IPS-NIHi11 (cell line): ENCODE measurements at places on chromosomes 6 and 20.
A peak's percentile ranks its signal among the peaks of the same experiment; 100 is the strongest.

- no peak for DNase-seq
These were observed 171.3 kb downstream of the HACE1 start for GRCh38 chr6:104688283-104688969.

GRCh38 chr6:3147914-3148757, 9.2 kb downstream of the TUBB2A start:
- DNase-seq = peak; percentile 47

GRCh38 chr6:156980515-156980914, 203.3 kb downstream of the ARID1B start:
- DNase-seq = peak; percentile 58

GRCh38 chr6:16727996-16728395, 33.3 kb downstream of the ATXN1 start:
- DNase-seq = no peak

DNA sequence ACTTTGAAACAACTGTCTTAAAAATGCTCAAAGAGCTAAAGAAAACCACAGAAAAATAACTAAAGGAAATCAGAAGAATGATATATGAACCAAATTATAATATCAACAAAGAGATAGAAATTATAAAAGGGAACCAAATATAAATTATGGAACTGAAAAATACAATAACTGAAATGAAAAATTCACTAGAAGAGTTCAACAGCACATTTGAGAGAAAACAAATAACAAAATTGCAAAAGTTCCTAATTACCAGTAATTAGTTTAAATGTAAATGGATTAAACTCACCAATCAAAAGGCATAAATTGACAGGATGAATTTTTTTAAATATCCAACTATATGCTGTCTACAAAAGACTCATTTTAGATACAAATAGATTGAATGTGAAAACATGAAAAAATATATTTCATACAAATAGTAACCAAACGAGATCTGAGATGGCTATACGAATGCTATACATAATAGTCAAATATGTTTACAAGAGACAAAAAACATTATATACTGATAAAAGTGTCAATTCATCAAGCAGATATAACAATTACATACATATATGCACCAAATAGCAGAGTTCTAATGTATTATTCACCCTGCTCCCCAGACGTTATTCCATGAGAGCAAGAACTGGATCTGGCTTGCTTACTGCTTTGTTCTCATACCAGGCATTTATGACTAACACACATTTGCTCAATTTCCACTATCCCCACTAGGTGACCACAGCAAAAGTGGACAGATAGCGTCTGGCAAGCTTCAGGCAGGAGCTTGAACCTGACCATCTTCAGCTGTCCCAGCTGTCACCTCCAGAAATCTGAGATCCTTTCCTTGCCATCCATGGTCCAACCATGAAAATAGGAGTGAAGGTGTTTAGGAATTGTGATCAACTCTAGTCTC, 72.4 kb upstream of the SIRPA start:
- DNase-seq = no peak

DNA sequence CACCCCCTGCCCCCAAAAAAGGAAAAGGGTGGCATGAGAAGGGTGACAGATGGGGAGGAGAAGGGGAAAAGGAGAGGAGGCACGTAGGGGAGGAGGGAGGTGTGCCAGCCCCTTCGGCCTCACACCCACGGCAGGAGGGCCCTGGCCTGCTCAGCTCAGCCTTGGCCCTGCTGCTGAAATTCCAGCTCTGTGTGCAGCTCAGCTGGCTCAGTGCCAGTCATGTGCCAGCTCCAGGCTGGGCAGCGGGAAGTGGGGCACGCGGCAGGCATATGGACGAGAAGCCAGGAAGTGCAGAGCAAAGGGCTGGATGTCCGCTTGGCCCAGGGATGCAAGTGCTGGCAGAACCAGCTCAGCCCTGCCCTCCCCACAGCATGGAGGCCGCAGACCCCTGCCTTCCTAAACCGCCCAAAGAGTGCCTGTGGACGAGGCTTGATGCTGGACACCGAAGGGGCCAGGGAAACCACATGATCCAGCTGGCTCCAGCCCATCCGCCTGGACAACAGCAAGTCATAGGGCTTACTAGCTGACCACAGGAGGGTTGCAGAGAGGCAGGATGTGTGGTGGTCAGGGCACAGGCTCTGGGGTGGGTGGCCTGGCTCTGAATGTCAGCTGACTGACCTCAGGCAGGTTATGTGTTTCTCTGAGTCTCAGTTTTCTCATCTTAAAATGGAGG, 60.2 kb downstream of the NOL4L start:
- no peak for DNase-seq

DNA sequence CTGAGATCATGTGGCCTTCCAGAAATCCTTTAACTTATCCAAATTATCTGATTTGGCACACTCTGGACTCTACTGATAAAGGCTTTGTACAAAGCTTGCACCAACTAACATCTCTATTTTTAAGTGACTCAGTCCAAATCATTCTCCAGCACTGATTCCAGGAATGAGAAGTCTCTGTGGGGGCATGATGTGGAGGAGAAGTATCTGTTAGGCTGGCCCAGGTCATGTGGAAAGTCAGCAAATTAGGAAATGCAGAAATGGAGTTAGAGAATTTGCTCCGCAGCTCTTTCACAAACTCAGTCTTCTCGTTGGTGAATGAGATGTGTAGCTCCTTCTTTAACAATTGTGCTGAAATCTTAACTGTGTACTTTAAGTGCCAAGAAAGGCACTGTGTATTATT, 165.7 kb downstream of the ZNF217 start:
- DNase-seq = no peak

DNA sequence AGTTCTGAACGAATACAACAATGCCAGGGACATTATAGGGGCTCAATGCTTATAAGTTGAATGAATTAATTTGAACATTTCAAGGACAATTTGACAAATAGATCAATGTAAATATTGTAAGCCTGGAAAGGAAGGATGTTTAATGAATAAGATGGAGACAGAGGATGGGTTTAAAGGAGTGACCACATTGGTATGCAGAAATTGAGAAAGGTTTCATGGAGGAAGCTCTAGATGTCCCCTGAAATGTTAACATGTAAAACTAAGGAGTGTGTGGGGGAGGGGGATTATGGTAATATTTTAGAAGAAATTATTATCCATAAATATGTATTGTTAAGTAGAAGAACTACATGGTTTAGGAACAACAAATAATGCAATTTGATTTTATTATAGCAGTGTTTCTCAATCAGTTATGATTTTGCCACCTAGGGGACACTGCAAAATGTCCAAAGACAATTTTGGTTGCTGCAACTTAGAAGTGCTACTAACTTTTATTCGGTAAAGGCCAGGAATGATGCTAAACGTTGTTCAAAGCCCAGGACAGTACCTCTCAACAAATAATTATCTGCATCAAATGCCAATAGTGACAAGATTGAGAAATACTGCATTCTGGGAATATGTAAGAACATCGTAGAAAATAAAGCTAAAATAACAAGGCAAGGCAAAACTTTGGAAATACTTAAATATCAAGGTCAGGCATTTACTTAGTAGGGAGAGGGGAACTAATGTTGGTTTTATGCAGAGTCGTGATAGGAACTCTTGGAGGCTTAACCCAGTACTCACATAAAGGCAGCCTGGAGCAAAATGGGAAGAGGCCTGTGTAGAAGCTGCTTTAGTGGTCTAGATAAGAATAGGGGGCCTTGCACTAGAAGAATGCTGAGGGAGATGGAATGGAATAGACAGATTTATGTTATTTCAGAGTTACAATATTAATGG, 686.9 kb upstream of the CITED2 start:
- DNase-seq = no peak

GRCh38 chr6:74222768-74223333, 526.8 kb downstream of the CD109 start:
- peak; percentile 30 for DNase-seq

GRCh38 chr6:98516866-98517265, 317.5 kb upstream of the POU3F2 start:
- no peak for DNase-seq

- DNase-seq = no peak
These were observed 99.9 kb upstream of the SHLD1 start for GRCh38 chr20:5650280-5650691.

- no peak for DNase-seq
These were observed 51.3 kb downstream of the PHF20 start for GRCh38 chr20:35823147-35823546.

DNA sequence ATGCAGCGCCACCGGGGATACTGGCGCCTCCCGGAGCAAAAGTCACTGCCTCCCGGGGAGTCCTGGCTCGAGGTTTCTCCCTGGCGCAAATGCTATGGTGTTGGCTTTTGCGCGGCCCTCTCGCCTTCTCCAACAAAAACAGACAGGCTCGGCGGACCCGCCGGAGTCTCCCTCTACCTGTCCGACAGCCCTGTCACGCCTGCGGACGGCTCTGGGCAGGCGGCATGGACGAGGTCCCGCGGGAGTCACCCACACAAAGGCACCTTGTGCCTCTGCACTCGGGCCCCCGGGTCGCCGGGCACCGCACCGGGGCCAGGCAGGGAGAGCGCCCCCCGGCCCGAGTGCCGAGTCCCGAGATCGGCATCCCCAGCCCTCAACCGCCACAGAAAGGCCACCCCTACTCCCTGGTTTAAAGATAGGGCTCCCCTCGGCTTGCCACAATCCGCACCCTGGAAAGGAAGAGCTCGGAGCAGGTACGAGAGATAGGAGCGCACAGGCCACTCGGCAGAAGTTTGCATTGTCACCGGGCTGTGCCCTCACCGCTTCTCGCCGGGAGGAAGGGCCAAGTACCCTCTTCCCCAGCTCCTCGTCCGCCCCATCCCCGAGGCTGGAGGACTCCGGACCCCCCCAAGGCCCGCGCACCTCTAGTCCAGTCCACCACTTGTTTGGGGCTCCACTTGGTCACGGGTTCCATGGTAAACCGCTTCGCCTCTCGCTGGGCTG, 903 bp downstream of the CNKSR3 start:
- peak; percentile 43 for DNase-seq

DNA sequence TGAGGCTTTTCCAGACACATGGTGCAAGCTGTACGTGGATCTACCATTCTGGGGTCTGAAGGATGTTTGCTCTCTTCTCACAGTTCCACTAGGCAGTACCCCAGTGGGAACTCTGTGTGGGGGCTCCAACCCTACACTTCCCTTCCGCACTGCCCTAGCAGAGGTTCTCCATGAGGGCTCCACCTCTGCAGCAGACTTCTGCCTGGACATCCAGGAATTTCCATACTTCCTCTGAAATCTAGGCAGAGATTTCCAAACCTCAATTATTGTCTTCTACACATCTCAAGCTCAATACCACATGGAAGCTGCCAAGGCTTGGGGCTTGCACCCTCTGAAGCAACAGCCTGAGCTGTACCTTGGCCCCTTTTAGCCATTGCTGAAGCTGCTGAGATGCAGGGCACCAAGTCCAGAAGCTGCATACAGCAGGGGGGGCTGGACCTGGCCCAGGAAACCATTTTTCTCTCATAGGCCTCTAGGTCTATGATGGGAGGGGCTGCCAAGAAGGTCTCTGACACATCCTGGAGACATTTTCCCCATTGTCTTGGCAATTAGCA, 11.6 kb downstream of the PDSS2 start:
- no peak for DNase-seq

DNA sequence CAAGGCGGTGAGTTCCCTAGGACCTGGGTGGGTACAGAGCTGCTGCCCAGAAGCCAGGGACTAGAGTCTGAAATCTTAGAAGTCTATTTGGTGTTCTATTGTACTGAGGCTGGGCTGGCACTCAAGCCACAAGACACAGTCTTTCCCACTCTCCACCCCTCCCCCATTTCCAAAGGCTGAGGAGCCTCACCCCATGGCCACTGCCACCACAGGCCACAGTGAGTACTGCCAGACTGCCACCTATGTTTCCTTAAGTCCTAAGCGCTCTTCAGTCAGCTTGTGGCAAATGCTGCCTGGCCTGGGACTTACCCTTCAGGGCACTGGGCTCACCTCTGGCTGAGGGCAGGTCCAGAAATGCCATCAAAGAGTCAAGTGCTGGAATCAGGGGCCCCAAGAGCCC, 469.3 kb downstream of the HAO1 start:
- no peak for DNase-seq

- peak; percentile 27 for DNase-seq
These were observed 147.3 kb downstream of the TRIM27 start for GRCh38 chr6:28776269-28777146.

DNA sequence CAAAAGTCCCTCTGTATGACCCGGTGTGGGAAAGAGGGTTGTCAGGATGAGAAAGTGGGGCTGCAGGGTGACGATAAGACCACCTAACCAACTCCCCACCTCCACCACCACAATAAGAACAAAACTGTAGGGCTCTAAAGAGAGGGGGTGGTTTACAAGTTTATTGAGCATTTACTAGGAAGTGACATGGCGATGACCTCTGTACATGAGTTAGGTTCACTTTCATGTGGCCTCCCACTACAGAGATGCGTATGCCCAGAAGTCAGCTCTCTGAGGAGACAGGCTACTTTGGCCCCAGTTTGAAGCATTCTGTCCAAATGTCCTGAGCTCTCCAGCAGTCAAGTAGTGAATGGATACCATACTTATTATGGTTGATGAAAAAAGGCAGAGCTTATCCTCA, 28.7 kb upstream of the PI16 start:
- no peak for DNase-seq

- DNase-seq = no peak
These were observed 24.0 kb downstream of the PCK1 start for GRCh38 chr20:57584768-57585461.

- DNase-seq = no peak
These were observed 87.8 kb downstream of the CARMIL1 start for GRCh38 chr6:25366903-25367545.

DNA sequence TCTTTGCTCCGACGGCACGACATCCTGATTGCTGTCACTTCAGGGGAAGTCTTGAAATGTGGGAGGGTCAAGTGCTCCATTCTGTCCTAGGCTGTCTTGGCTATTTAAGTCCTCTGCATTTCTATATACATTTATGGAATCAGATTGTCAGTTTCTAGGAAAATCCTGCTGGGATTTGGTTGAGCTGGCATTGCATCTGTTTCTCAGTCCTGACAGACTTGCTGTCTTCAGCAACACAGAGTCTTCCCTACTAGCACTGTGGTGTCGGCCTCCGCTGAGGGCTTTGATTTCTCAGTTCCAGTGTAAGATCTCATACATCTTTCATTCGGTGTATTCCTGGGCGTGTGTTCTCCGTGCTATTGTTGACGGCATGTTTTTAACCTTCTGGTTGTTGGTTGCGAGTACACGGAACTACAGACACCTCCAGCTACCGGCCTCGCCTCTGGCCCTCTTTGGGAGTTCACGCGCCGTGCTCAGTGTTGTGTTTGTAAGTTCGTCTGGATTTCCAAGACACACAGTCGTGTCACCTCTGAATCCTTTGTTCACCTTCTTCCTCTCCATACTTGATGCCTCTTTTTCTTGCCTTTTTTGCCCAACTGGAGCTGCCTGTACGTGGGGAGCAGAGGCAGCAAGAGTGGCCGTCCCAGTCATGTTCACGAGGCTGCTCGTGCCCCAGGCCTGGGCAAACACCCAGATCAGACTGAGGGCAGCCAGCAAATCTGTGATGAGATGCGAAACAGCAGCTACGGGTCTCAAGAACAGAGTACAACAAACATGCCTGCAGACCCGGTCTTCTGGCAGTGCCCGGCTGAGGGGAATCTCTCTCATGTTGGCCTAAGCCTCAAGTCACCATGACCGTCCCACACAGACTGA, 92.8 kb downstream of the TAF4 start:
- DNase-seq = no peak

GRCh38 chr6:100447081-100447899, 17.4 kb downstream of the SIM1 start:
- no peak for DNase-seq

- DNase-seq = no peak
These were observed 319.1 kb downstream of the TFAP2B start for GRCh38 chr6:51137777-51138176.
